ENCODE measurements at places on chromosomes 6 and 20. TPM values are rescaled to one million over a fixed set of nuclear protein-coding genes. Genes with fewer than 3 reads are reported as not detected.

The DDO gene
- 16.2 TPM for total RNA-seq

DNA sequence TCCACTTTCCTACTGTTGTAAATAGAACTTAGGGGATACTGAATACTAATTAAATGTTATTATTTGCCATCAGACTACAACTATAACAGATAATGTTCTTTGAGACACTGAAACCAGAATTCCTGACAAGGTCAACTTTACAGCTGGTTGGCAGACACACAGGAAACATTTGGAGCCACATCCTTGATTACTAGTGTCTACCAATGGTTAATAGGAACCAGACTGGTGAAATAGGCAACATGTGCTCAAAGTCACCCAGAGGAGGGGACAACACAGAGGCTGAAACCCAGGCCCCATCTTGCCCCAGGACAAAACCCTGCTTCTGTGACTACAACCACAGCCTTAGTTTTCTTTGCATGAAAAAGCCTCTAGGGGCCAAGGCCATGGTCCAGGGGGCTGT is 47.8 kb upstream of the NT5E start:
- no peak for DNase-seq

DNA sequence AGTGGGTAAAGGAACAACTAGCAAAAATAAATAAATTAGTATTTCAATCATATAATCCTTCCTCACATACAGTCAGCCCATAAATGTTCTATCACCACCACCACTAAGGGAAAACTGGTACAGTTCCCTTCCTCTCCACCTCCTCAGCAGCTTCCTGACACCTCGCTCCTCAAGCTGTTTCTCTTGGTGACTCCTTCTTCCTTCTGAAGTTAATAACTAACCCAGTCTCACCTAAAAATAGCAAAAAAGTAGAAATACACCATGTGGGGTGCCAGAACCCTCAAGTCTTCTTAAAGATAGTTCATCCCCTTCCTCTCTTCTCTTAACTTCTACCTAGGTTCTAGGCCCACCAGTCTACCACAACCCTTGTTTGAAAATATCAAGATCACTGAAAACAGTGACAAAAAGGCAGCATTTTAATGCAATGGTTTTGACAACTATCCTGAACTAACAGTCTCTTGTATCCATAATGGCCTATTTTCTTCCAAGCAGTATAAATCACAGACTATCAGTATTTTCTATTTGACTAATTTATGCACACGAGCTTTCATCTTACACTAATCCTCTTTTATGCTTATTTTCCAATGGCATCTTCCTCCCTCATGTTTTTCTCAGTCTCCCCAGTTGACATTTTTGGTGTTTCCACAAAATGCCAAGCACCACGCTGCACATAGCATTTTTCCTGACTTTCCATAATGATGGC is 85.5 kb downstream of the KHDC1L start:
- DNase-seq: no peak

DNA sequence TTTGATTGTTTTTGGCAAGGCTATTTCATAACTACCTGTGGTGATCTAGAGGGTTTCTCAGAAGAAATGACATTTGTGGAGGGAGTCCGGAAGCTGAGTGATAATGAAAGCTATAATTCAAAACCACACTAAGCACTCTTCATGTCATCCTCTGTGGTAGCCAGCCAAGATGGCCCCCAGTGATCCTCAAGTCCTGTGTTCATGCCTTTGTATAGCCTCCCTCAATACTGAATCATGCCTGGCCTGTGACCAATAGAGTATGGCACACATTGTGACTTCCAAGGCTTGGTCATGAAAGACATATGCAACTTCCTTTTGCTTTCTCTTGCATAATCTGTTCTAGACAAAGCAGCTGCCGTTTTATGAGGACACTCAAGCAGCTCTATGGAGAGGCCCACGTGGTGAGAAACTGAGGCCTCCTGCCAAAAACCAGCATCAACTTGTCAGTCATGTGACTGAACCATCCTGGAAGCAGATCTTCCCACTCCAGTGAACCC is 12.8 kb upstream of the DNAAF9 start:
- DNase-seq: no peak

DNA sequence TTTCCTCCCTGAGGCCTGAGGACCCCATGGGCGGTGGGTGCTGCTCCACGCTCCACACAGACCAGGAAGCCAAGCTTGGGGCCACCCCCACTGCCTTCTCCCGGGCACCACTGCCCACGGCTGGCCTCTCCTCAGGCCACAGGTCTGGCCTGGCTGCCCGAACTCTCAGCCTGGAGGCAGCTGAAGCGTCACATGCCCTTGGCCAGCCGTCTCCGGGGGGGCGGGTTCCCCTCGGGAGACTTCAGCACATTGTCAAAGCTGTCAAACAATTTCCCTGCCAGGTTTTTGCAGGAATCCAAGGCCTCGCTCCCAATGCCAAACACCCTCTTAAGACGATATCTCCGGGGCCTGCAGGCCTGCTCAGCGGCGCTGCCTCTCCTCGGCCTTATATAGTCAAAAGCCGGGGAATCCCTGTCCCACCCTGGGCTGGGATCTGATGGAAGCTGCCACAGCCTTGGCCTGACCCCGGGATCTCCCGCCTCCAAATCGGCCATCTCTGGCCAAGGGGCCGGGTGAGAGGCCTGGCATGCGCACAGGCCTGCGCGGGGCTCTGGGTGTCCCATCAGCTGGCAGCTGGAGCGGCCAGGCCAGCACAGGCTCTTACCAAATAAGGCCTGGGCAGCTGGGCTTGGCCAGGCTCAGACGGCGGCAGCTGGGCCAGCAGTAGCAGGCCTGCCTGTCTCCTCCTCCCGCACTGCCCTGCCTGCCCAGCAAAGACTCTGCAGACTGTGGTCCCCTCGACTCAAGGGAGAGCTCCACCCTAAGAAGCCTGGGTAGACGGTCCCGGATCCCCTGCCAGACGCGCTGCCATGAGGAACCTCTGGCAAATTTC is 49.7 kb downstream of the RBM38 start:
- DNase-seq: peak; percentile 90

DNA sequence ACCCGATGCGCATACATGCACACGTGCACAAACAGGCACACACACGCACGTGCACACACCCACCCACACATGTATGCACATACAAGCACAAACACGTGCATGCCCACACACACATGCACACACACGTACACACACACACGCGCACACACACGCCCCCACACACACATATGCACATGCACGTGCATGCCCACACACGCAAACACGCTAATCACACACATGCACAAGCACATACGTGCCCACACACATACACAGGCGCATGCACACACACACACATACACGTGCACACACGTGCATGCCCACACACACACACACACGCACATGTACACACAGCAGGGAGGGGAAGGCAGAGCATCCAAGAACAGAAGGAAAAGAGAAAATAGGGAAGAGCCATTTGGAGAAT is 26.8 kb upstream of the CHRNA4 start:
- DNase-seq: no peak

The ATP6V1G2 gene
- total RNA-seq: 2.6 TPM

GRCh38 chr6:164290101-164290500 is 875.6 kb downstream of the QKI start:
- no peak for DNase-seq

- no peak for DNase-seq
Observed at GRCh38 chr6:161010418-161010817, 18.8 kb downstream of the MAP3K4 start.

The POM121L2 gene
- not detected for total RNA-seq

DNA sequence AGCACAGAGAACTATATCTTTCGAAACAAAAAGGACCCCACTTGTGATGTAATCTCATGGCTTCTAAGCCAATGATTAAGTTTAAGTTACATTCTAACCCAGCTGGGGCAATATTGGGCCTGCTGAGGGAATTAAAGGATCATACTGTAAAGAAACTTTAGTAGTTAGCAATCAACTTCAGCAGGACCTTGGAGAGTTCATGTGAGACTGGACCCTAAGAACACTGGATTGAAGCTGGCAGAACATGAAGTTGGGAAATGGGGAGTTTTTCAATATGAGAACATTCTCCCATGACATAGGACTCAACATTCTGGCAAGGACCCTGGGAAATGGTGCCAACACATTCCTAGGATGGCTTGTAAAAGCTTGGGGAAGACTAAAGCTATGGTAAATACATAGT is 516.2 kb downstream of the PKHD1 start:
- DNase-seq: no peak

The HLA-DQB1 gene
- total RNA-seq: 3.7 TPM
